ENCODE measurements at places on chromosomes 1 and 21.

GRCh38 chr1:233897325-233898162 is 6.9 kb upstream of the SLC35F3 start:
- DNase-seq: no peak

GRCh38 chr1:110412576-110412975 is 5.1 kb upstream of the LAMTOR5 start:
- peak; percentile 41 for DNase-seq

GRCh38 chr1:152148051-152148450 is 11.0 kb downstream of the RPTN start:
- no peak for DNase-seq

GRCh38 chr1:96995351-96995750 is 273.8 kb downstream of the PTBP2 start:
- no peak for DNase-seq

DNA sequence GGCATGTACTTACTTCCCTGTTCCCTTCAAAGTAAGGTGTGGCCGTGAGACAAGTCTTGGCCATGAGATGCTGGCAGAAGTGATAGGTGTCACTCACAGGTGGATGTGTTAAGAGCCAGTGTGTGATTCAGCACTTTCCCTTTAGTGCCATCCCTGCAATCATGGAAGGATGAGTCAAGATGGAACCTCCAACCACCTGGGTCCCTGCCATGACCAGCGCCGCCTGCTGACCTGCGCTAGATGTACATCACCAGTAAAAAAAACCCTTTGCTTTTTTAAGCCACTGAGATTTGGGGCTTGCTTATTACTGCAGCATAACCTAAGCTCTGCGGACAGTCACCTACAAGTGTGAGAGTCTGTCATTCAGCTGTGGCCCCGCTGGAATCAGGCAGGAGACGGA is 71.7 kb downstream of the TOMM20 start:
- no peak for DNase-seq

- no peak for DNase-seq
Observed at GRCh38 chr1:40281853-40282252, 23.8 kb downstream of the ZMPSTE24 start.

Data from fibroblast of the conjunctiva (primary cell).